Naive B cell (primary cell): ENCODE measurements at places on chromosomes 3 and 15.

DNA sequence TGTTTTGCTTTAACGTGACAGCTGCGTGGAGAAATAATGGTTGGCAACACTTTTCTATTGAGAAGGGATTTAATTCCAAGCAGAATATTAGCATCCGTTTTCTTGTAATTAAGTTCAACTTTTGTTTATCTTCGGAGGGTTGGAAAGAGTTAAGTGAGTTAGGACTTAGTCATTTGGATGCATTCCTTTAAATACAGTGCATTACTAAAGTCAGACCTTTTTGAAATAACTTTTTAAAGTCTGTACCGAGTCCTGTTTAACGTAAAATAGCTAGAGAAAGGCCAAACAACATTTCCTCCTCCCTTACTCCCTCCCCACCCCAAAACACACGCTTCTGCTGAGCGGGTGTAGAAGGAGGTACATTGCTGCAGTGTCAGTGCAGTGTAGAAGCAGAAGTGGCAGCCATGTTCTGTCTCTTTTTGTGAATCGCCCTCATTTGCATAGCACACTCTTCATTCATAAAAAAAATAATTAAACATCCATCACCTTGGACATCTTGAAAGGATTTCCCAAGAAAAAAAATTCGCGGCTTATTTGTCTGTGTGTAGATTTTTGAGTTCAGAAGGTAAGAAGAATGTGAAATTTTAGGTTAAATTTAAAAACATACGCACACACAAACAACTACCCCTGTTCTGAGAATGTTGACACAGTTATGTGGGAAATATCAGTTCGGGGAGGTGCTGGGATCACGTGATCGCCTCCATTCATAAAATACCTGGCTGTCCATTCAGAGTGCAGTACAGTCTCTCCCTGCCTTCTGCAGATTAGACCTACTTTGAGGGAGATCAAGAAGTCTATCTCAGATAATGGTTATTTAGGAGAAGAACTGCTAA lies 1.6 kb downstream of the SPRED1 start:
- DNase-seq: peak; percentile 62

DNA sequence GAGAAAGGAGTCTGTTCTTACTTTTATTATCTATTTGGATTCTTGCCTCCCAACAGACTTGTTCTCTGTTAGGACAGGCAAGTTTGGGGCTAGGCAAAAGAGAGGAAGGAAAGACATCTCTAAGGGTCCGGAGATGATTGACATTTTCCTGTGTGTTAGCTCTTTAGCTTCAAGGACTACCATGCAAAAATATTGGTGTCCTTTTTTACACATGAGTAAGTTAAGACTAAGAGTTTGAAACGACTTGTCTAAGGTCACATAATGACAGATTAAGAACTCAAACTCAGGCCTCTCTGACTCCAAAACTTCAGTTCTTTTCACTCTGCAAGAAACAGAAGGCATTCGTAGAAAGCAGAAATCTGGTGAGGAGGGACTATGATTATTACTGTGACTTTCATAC lies 5.9 kb downstream of the LMCD1 start:
- DNase-seq: no peak

DNA sequence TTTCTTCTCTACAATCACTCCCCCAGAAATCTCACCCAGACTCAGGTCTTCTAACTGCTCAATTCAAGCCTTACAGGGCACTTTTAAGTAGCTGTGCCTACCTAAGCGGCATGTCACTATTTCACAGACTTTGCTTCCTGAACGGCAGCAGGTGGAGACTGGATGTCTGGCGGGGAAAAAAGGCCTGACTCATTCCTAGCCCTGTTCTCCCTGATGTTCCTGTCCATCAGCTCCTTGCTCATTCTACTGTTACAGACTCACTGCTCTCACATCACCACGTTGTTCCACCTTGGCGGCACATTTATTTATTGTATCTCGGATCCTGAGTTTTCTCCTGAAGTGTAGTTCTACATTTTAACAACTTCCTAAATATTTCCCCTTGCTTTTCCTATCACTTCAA lies 52.6 kb upstream of the ATP11B start:
- no peak for DNase-seq

DNA sequence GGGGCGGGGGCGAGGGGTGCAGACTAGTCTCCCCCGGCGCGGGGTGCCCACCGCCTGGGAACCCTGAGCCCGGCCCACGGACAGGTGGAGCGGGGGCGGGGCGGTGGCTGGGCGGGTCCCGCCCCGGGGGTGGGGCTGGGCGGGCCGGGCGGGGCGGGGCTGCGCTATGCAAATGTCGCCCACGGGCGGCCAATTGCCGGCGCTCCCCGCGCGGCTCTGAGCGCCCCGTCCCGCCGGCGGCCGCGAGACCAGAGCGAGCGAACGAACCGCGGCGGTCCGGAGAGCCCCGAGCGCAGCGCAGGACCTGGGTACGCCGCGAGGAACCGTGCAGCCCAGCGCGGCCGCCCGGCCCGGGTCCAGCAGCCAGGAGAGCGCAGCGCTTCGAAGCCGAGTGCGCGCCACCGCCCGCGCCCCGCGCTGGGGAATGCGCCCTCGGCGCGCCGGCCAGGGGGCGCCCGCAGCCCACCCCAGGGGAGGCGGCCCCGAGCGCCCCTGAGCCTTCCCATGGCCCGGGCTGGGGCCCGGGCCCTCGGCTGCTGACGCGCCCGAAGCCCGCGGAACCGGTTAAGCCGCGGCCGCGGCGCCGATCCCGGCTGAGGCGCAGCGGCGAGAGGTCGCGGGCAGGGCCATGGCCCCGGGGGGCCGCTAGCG lies at the start of gene SEMA3F:
Gene SEMA3F, plus strand, starts transcription at position 485 of the 651 bp plus-strand sequence. CDS start 4,299 bp downstream, outside the sequence.
- DNase-seq: peak; percentile 59

DNA sequence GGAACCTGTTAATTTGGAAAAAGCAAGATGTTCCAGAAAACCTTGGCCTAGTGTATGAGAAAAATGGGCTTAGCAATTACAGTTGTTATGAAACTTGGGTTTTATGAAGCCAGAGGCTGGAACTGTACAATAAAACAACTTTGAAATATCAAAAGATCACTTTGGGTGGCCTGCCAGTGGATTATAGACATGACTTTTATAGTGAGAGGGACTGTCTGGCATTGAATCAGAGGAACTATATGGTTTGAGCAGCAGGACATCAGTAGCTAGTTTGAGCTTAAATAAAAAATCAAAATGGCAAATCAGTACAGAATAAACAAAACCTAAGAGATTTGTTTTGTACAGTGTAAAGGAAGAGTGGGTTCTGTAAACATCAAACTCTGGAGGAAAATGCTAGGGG lies 115.0 kb upstream of the PTPRG start:
- DNase-seq: no peak

GRCh38 chr3:2838546-2839157 lies 271.5 kb downstream of the IL5RA start:
- no peak for DNase-seq

DNA sequence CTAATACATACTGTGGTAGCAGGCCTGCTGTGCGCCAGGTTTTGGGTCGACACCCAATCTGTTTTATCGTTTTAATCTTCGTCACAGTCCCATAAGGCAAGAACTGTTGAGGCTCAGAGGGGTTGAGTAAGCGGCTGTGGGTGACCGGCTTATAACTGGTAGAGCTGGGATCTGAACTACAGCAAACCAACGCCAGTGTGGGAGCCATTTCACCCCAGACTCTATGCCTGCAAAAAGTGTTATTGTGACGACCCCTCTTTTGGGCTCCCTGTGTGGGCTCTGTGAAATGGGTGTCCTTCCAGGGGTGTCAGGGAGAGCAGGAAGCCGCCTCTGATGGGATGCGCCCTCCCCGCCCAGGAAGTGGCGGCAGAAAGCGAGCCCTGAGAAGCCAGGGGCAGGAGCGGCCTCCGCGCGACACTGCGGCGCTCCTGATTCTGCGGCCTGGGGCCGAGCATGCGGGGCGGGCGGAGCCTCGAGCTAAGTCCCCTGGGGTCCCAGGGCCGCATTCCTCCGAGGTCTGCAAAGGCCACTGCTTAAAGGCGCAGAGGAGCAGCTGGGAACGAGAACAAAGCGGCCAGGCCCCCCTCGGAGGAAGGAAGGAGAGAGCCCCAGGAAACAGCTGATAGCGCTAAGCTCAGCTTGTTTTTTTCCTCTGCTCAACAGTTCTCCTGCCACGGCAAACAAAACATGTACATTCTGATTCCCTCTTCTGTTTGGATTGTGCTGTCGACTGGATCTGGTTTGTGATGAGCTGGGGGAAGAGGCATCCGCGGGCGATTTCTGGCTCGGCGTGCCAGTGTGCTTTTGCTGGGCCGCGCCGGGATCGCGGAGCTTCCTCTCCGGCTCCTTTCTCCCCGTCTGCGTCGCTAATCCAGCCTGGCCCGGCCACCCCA lies 33.9 kb downstream of the GRK7 start:
- peak; percentile 6 for DNase-seq

DNA sequence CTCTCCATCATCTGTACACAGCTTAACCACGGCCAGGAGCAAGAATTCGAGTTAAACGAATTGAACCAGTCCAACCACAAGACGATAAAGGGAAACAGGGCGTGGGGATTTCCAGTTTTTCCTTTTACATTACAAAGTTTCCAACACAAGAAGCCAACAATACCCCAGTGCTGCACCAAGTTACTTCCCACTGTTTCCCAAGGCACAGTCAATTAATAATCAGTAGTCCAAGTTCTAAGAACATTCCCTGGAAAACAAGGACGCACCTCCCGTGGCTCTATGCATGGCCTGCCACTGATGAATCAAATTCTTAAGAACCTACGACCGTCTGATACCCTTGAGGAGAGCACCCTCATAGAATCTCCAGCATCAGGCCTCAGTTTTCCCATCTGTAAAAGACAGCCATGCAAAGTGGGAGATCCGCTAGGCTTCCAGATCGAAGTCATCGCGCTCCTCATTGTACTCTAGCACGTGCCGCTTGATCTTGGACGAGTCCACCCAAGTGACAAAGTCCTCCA lies 774 bp downstream of the IMP3 start:
- no peak for DNase-seq

- DNase-seq: no peak
Measured at GRCh38 chr3:190036631-190037030, 84.1 kb downstream of the P3H2 start.

GRCh38 chr3:73729969-73730440 lies 105.3 kb upstream of the PDZRN3 start:
- no peak for DNase-seq

- no peak for DNase-seq
Measured at GRCh38 chr3:45746777-45747622, 49.3 kb downstream of the SLC6A20 start.

DNA sequence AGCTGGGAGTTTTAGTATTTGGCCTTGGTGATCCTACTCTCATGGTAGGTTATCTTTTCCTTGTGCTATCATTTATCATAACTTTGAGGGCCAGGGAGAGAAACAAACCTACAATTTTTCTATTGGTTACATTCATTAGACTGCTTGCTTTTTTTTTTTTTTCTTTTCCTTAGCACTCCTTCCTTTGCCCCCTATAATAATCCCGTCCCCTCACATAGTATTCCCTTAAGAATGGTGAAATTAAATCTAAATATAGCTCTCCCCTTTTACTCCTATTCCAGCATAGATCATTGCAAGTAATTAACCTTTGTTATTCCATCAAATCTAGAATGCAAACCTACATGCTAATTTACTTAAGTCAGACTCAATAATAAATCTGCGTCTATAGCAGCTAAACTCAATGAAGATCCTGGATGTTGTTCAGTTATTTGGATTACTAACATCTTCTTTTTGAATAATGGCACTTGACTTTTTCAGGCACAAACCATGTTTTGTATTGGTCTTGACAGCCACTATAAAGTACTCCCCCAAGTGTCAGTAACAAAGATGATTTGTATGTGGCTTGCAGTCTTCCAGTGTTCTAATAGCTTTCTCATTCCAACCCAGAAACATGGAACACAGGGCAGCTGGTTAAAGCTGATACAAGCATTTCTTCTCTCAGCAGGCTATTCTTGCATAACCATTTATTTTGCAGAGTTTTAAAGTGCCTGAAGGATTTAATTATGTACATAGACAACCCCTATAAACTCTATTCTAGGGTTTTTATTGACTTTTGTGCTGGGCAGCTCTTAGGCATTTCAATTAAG lies 420.6 kb downstream of the MECOM start:
- no peak for DNase-seq
